ENCODE measurements at places on chromosomes 1 and 21.

- no peak for DNase-seq
Measured at GRCh38 chr1:116252785-116253184, 120.3 kb upstream of the ATP1A1 start.

- DNase-seq = no peak
Measured at GRCh38 chr1:22832414-22832786, 121.8 kb downstream of the EPHB2 start.

GRCh38 chr1:222813866-222814535, 838 bp upstream of the DISP1 start:
- no peak for DNase-seq

- DNase-seq = no peak
Measured at GRCh38 chr21:35648512-35648911, 411.8 kb downstream of the SETD4 start.

DNA sequence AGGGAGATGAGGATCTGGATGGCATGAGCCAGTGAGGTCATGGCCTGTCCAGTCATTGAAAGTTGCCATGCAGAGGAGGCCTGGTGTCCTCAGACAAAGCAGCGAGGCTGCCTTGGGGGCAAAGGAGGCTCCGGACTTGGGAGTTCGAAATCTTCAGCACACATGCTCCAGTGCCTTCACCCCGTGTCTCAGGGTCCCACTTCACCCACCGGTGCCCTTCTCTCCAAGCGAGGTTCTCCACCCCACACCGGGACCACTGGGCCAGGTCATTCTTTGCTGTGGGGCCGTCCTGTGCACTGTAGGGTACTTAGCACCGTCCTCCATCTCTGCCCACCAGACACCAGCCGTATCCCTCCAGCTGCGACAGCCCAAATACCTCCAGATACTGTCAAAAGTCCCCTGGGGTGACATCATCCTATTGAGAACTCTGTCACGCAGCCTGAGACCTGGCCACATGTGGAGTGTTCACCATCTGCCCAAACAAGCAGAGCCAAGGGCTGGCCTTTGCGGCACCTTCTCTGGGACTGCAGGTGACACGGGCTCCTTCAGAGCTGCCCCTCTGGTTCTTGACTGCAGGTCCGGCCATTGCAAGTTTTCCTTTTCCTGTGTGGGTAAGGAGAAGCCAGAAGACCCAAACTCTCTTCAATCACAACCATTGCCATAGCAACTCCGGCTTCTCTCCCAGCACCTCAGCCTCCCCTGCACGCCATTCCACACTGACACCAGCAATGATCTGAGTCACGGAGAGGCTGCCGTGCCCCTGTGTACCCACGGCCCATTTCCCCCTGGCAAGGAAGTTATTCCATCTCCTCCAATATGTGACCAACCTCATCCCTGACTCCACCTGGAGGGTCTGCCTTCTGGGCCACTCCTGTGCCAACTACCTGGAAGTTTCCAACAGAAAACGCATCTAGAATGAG, 20.4 kb upstream of the PDE9A start:
- DNase-seq = no peak
